ENCODE measurements at places on chromosomes 1 and 21. TPM values are rescaled to one million over a fixed set of nuclear protein-coding genes. Genes with fewer than 3 reads are reported as not detected.

GRCh38 chr1:204684571-204685235, 835 bp downstream of the LRRN2 start:
- DNase-seq: no peak

DNA sequence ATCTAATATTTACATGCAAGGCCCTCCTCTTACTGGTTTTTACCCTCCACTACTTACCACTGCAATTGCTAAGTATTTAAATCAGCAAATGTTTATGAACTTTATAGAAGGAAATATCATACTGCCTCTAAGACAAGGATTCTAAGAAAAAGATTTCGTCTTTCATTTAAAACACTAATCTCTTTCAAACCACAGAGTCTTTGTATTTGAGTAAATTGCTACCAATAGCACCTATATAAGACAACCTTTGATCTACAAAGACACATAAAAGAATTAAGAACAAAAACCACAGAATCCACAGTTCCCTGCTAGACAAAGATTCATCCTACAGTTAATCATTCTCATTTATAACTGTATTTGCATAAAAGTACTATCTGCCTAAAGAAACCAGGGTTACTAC, 37.6 kb downstream of the RNF115 start:
- no peak for DNase-seq

GRCh38 chr1:69328186-69328585, 239.5 kb upstream of the LRRC7 start:
- no peak for DNase-seq

DNA sequence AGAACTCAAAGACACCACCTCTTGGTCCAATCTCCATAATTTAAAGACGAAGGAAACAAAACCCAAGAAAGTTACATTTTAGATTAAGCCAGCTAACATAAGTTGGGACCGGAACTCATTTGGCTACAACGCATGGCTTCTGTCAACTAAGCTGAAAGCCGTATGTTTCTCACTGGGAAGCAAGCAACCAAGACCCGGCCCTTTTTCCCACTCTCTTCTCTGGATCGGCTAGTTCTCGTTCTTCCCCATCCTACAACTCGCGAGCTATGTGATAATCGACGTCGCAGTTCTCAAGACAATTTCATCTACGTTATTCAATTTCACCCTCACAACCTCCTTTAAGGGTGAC, 601 bp downstream of the CCT8 start:
- peak; percentile 41 for DNase-seq

The CELA2B gene
- 18.3 TPM for total RNA-seq

All from SJCRH30 (cell line).